ENCODE measurements at places on chromosomes 1 and 21. TPM values are rescaled to one million over a fixed set of nuclear protein-coding genes. Genes with fewer than 3 reads are reported as not detected.

CIART gene
- 6.1 TPM for total RNA-seq

- no peak overlapping the region for H3K27ac ChIP-seq
- DNase-seq: no peak
- peaks cover 8% of the 10 kb centered on the region for H3K4me1 ChIP-seq
- H3K4me3 ChIP-seq: no peak overlapping the region
- H3K27me3 ChIP-seq: no peaks in the 10 kb centered on the region
- no peaks in the 10 kb centered on the region for H3K36me3 ChIP-seq
Measured at GRCh38 chr1:85132078-85132720, 68.6 kb downstream of the SYDE2 start.

DNA sequence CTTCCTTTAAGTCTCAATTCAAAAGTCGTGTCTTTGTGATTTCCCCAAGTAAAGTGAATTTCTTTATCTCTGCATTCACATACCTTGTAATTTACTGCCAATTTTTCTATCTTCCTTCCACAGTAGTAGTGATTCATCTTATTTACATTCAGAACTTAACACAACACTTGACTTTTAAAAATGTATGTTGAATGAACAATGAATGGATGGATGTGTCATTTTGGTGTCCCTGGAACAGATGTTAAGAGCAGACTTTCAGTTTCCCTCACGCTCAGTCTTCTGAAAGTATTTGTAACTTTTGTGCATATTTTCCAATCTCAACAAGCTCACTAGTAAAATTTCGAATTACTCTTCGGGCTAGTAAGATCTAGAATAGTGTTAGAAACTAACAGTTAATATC is 352.0 kb downstream of the HHIPL2 start:
- no peak overlapping the region for H3K27ac ChIP-seq
- H3K36me3 ChIP-seq: no peaks in the 10 kb centered on the region
- no peak for DNase-seq
- no peaks in the 10 kb centered on the region for H3K4me1 ChIP-seq
- no peaks in the 10 kb centered on the region for H3K27me3 ChIP-seq

DNA sequence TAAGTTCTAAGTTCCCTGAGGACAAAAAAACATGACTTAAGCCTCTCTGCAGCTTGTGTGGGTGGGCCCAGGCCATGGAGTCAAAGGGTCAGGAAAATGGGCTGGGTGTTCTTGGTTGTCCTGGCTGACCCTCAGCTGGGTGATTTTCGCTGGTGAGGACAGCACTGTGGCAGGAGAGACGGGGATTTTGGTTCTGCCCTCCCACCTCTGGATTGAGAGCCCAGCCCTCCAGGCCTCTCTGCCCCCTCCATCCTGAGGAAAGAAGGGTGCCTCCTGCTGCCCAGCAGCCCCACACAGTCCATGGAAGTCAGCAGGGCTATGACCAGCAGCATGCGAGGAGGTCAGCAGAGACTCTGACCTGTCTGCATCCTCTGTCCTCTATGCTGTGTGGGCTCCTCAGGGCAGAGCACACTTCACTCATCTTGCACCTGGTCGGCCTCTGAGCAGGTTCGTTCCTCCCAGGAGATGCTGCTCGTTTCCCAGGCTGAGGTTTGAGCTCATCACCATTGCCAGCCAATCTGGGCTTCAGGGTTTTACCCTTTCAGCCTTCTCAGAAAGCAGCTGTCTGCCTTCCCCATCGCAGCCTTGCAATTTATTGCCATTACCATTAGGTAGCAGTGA is 26.5 kb downstream of the PHGDH start:
- DNase-seq: no peak
- no peaks in the 10 kb centered on the region for H3K36me3 ChIP-seq
- H3K27ac ChIP-seq: no peak overlapping the region
- no peaks in the 10 kb centered on the region for H3K27me3 ChIP-seq

- no peaks in the 10 kb centered on the region for H3K27me3 ChIP-seq
- no peaks in the 10 kb centered on the region for H3K4me1 ChIP-seq
- DNase-seq: no peak
- no peaks in the 10 kb centered on the region for H3K36me3 ChIP-seq
Measured at GRCh38 chr1:48048064-48048463, 50.9 kb upstream of the TRABD2B start.

GRCh38 chr1:5585256-5585655 is 407.0 kb downstream of the NPHP4 start:
- no peaks in the 10 kb centered on the region for H3K4me1 ChIP-seq
- H3K4me3 ChIP-seq: no peak overlapping the region
- H3K27ac ChIP-seq: no peak overlapping the region
- H3K36me3 ChIP-seq: no peaks in the 10 kb centered on the region

GRCh38 chr1:94702442-94702815 is 117.7 kb upstream of the SLC44A3 start:
- no peaks in the 10 kb centered on the region for H3K27me3 ChIP-seq
- H3K36me3 ChIP-seq: no peaks in the 10 kb centered on the region
- H3K27ac ChIP-seq: peak overlapping the region; percentile 87
- no peak overlapping the region for H3K4me3 ChIP-seq
- H3K4me1 ChIP-seq: no peaks in the 10 kb centered on the region

- H3K36me3 ChIP-seq: no peaks in the 10 kb centered on the region
- H3K27ac ChIP-seq: no peak overlapping the region
- no peak for DNase-seq
- H3K27me3 ChIP-seq: no peaks in the 10 kb centered on the region
- H3K4me1 ChIP-seq: no peaks in the 10 kb centered on the region
Measured at GRCh38 chr1:46172321-46172720, 2.6 kb upstream of the TSPAN1 start.

GRCh38 chr1:203592730-203593129 is 33.9 kb upstream of the ATP2B4 start:
- no peak overlapping the region for H3K27ac ChIP-seq
- DNase-seq: peak; percentile 28
- no peaks in the 10 kb centered on the region for H3K27me3 ChIP-seq
- no peaks in the 10 kb centered on the region for H3K4me1 ChIP-seq
- H3K4me3 ChIP-seq: no peak overlapping the region
- no peaks in the 10 kb centered on the region for H3K36me3 ChIP-seq

DNA sequence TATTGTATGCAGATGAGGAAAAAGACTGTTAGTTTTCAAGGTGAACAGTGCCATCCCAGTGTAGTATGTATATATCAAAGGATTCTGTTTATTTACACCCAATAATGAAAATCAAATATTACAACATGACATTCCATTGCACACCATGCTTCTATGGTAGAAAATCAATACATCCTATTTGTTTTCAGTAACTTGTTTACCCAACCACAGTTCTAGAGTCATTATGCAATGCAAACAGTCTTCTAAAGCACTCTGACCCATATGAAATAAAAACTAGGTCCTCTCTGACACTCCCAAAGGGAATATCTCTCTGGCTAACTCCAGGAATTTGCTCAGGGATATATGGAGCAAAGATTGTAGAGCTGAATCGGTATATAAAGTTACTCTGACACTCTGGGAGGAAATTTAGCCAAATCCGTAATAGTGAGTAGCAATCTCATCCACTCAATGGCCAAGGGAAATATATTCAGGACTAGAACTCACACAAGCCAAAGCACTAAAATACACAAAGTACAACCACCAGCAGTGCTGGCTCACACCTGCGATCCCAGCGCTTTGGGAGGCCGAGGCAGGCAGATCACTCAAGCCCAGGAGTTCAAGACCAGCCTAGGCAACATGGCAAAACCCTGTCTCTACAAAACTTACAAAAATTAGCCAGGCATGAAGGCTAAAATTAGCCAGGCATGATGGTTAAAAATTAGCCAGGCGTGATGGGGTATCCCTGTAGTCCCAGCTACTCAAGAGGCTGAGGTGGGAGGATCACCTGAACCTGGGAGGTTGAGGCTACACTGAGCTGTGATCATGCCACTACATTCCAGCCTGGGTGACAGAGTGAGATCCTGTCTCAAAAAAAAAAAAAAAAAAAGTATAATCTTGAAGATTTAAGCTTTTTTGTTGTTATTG is 75.2 kb downstream of the RERE start:
- H3K36me3 ChIP-seq: no peaks in the 10 kb centered on the region
- DNase-seq: no peak
- H3K27me3 ChIP-seq: no peaks in the 10 kb centered on the region

OPTC gene
- total RNA-seq: not detected

DNA sequence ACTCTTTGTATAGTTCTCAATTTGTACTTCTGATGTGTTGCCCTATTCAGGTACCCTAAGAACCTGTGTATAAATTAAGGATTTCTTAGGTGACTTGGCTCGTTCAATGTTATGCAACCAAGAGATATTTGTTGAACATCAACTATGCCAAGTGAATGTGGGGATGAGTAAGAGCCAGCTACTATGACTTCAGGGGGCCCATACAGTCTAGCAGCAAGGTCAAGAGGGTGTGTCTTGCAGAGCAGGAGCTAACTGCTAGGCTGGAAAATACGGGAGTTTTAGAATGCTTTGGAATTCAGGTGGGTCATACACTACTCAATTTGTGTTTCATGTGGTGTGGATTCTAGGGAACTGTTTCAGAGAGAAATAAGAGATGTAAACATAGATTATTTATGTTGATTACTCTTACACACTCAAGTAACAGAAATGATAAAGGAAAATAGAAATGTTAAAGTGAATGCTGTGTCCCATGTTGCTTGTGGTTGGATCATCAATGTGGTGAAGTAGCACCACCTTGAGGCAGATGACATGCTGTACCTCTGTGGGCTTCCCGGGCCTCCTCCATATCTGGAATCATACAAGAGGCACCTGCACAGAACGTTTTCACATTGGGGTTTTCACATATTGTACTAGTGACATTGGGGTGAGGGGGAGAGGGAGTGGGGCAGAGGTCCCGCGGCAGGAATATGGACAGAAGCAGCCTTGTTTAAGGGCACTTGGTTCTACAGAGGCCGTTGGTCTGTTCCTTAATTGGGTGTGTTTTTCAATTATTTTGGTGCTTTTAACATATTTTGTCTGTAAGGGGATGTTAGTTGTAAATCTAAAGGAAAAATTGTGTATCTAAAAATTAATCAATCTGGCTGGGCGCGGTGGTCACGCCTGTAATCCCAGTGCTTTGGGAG is 12.4 kb downstream of the ARPC5 start:
- peak; percentile 58 for DNase-seq
- H3K27ac ChIP-seq: no peak overlapping the region
- H3K36me3 ChIP-seq: no peaks in the 10 kb centered on the region
- H3K27me3 ChIP-seq: no peaks in the 10 kb centered on the region
- H3K4me3 ChIP-seq: no peak overlapping the region
- peaks cover 24% of the 10 kb centered on the region for H3K4me1 ChIP-seq

ERVH48-1 gene
- total RNA-seq: not detected

DNA sequence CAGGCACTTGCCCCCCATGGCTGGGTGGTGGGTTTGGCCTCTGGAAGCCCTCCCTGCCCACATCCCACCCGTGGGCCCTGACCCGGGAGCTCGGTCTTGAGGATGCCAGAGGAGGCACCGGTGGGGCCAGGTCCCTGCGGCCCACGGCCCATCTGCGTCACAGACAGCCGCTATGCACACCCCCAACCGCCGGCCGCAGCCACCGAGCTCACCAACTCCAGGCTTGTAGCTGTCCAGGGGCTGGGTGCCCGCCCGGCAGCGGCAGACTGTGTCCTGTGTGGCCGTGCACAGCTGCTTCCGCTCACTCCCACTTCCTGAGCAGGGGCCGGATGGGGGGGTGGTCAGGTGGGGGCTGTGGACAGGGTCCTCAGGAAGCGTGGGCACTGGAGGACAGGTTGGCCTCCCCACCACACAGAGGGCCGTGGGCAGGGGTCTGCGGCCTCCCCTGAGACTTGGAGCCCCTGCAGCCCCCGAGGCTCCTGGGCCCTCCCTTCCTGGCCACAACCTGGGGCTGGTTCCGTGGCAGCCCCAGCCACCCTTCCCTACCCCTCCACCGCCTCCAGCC is 1.1 kb downstream of the TNFRSF4 start:
- no peak overlapping the region for H3K27ac ChIP-seq
- H3K4me1 ChIP-seq: peaks cover 36% of the 10 kb centered on the region
- no peaks in the 10 kb centered on the region for H3K36me3 ChIP-seq
- peak overlapping the region; percentile 32 for H3K4me3 ChIP-seq
- H3K27me3 ChIP-seq: peaks cover 26% of the 10 kb centered on the region
- DNase-seq: no peak

- H3K36me3 ChIP-seq: no peaks in the 10 kb centered on the region
- peak overlapping the region; percentile 100 for H3K27ac ChIP-seq
- no peak for DNase-seq
- H3K27me3 ChIP-seq: no peaks in the 10 kb centered on the region
- peaks cover 40% of the 10 kb centered on the region for H3K4me1 ChIP-seq
Measured at GRCh38 chr1:234605399-234605982, 4.5 kb downstream of the IRF2BP2 start.

- H3K36me3 ChIP-seq: no peaks in the 10 kb centered on the region
- H3K4me3 ChIP-seq: no peak overlapping the region
- DNase-seq: no peak
- peaks cover 38% of the 10 kb centered on the region for H3K4me1 ChIP-seq
- H3K27me3 ChIP-seq: no peaks in the 10 kb centered on the region
Measured at GRCh38 chr1:6864166-6864565, 78.9 kb downstream of the CAMTA1 start.

CCT3 gene
- 175 TPM for total RNA-seq

DNA sequence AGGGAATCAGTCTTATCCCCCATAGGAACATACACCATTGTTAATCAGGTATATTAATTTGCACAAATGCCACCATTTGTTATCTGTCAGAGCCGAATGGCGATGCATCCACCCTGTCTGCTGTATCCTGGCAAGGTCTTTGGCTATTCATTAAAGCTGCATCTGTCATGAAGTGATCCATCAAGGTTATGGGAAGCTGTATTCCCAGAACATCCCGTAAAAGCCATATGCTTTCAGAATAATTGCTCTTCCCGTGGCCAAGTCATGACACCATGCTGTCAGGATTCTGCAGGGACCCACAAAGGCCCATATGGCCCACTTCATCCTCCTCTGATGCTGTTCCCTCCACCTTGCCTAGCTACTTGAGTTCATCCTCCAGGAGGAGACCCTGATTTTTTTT is 103.9 kb downstream of the RAVER2 start:
- DNase-seq: no peak
- no peaks in the 10 kb centered on the region for H3K4me1 ChIP-seq
- H3K27ac ChIP-seq: no peak overlapping the region
- H3K36me3 ChIP-seq: peaks cover 97% of the 10 kb centered on the region

S100B gene
- total RNA-seq: 1,153 TPM

GRCh38 chr1:12083766-12084165 is 20.7 kb downstream of the TNFRSF8 start:
- H3K36me3 ChIP-seq: no peaks in the 10 kb centered on the region
- peaks cover 6% of the 10 kb centered on the region for H3K4me1 ChIP-seq
- H3K4me3 ChIP-seq: no peak overlapping the region
- H3K27ac ChIP-seq: no peak overlapping the region
- no peak for DNase-seq

DNA sequence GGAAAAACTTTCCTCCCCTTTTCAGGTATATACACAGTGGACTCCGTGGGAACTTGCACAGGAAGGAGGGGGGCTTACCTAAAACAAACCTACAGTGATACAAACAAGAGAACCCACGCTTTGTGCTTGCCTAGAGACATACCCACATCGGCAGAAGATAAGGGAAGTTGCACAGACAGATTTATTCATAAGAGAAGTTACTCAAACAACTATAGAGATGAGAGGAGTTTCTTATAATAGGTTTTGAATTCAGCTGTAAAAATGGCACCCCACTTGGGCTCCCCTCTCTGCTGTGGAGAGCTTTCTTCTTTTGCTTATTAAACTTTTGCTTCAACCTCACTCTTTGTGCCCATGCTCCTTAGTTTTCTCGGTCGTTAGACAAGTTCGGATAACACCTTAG is 1.8 kb upstream of the DUSP12 start:
- no peak overlapping the region for H3K27ac ChIP-seq
- H3K27me3 ChIP-seq: no peaks in the 10 kb centered on the region
- peaks cover 8% of the 10 kb centered on the region for H3K4me1 ChIP-seq
- H3K36me3 ChIP-seq: peaks cover 16% of the 10 kb centered on the region
- H3K4me3 ChIP-seq: no peak overlapping the region

Measured in tibial nerve (tissue), 4 donors.